CD4-positive, alpha-beta T cell treated with Interleukin-10 for 1 hour (primary cell): ENCODE measurements at places on chromosomes 12 and 14.

DNA sequence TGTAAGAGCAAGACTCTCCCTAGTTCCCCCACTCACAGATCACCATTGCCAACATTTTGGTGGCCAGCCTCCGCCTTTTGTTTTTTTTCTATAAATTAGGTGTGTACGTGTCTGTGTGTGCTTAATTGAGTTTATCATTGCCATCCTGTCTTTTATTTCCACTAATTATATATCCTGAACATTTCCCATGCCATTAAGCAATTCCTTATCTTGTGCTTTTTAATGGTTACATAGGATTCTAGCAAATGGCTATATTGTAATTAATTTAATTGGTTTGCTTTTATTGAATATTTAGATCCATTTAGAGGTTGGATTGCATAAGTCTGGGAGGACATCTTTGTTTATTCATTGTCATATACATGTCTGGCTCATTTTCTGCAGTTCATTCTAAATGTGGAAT is 107.3 kb upstream of the RTL1 start:
- no peak for DNase-seq

DNA sequence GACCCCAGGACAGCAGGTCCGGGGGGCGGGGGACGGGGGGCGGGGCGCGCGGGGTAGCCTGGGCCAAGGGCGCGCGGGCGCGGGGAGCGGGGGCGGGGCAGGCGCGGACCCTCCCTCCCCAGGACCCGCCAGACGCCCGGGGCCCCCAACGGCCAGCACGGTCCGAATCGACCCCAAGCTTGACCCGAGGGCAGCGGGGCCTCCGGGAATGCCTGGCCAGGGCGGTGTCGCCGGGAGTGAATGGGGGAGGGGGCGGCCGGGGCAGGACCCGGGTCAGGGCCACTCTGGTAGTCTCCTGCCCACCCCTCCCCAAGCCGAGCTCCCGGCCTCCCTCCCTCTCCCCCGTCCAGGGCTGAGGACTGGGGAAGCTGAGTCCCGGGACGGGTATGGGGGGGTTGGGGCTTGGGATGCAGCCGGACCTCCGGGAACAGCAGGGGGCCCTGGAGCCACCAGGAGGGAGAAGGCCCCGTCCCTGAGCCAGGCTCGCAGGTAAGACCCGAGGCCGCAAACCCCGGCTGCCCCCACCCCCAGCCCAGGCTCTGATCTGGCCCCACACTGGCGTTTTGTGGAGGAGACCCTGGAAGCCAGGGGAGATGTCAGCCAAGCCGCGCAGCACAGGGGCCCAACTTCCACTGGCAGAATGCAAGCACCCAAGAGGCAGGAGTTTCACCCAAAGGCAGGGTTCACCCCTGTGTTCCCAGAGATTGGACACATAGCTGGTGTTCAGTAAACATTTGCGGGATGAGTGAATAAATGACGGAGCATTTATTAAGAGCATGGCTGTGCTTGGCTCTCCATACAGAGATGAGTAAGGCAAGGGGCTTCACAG is 545 bp upstream of the GALNT9 start:
- no peak for DNase-seq

DNA sequence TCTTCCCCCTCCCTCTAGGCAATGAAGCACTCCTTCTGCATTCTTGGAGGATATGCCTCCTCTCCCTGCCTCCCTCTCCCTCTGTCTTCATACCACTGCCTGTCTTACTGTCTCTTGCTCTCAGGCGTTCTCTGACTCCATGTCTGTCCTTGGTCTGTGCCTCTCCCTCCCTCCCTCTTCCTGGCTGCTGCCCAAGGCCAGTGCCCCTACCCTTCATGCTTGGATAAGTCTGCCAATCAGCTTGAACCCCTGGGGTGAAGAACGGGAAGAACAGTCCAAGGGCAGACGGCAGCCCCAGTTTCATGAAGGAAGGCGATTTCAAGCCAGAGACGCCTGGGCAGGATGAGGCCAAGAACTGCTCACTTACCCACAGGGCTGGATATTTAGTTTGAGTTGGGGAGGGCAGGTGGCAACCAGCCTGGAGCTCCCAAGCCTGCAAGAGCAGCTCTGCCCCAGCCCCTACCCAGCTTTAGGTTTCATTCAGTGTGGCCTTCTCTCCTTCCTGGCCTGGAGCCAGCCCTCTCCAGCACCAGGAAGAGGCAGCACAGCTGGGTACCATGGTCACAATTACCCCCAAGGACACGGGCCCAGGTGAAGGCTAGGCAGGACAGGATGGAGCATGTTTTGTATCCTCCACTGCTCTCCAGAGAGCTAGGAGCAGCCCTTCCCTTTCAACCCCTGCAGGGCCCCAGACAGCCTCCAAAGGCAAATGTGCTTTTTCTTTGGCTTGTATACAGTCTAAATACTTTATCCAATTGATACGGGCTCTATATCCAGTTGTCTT is 35.8 kb upstream of the LTBP2 start:
- no peak for DNase-seq

DNA sequence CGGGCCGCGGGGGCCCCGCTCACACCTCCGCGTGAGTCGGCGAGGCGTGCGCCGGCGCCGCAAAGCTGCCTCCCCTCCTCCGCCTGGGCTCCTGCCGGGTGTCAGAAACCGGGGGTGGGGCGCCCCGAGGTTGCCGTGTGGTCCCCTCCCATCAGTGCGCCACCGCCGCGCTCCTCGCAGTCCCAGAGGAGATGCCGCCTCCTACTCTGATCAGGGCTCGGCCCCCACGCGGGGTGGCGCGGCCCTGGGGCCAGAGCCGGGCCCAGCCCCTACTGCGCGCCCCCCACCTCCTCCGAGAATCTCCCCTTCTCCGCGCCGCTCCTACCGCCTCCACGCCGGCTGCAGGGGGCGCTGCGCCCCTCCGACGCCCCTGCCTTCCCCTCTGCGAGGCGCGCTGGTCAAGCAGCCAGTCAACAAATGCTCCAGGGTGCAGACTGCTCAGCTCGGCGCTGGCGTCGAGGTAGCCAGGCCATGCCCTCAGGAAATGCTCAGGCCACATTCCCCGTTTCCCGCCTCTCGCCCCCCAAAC is 467 bp upstream of the JAG2 start:
- DNase-seq: peak; percentile 43

DNA sequence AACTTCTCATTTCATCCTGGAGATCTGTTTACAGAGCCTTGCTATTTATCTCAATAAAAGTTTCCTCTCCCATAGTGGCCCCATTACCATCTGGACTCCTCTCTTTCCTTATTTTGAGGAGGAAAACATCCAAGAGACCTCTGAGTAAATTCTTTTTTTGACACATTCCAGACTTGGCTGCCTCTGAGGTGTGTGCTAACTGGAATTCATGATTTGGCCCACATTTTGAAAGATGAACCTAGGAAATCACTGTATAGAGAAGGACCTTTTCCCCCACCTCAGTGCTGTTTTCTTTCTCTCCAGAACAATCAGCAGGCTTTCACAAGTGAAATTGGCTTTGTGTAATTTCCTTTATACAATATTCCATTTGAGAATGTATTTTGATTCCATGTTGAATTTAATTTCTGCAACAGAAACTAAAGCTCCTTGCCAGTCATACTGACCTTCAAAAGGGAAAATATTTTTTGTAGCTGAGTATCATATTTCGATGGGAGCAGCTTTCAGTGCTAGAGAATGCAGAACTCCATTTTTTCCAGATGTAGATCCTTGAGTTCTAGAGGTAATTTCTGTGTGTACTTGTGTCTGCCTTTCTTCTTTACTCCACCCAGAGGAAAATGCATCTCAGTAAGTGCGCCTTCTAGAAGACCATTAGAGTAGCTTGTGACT is 244.9 kb upstream of the RGS6 start:
- DNase-seq: no peak
